Lung microvascular endothelial cell (primary cell): ENCODE measurements at places on chromosomes 11 and 22.

DNA sequence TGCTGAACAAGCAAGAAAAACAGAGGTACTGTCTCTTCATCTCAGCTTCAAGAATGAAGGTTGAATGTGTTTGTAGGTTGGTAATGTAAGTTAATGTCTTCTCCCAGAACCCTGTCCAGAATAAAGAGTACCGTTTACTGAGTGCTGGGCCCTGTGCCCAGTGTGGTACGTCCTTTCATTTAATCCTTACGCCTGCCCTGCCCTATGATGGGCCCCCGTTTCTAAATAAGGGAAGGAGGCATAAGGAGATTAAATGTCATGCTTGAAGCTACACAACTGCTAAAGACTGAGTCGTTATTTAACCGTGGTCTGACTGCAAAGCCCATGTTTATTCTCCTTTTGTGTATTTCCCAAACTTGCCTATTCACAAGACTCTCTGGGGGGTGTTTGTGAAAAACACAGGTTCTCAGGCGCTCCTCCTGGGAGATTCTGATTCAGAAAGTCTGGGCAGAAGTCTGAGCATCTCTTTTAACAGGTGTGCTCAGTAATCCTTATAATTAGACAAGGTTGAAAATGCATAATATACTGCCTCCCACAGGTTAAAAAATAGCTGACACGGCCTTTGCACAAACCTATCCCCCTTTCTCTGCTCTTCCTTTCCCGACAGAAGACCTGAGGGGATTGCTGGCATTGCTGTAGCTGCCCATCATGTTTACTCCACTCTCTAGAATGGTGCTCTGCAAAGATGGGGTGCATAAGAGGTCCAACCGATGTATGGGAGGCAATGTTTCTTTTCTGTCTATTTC lies 56.3 kb upstream of the ZBTB44 start:
- no peak for DNase-seq

- DNase-seq: no peak
Observed at GRCh38 chr11:117435326-117435725, 107.7 kb downstream of the CEP164 start.

DNA sequence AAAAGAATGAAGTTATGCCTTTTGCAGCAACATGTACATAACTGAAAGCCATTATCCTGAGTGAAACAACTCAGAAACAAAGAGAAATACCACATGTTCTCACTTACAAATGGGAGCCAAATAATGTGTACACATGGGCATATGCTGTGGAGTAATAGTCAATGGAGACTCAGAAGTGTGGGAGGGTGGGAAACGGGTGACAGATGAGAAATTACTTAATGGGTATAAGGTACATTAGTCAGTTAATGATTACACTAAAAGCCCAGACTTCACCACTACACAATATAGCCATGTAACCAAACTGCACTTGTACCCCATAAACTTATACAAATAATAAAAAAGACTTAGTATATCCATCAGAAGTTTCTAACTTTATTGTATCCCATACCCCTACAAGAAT lies 674.1 kb upstream of the ARHGAP42 start:
- no peak for DNase-seq

GRCh38 chr22:45429424-45429823 lies 15.9 kb downstream of the RIBC2 start:
- DNase-seq: no peak

DNA sequence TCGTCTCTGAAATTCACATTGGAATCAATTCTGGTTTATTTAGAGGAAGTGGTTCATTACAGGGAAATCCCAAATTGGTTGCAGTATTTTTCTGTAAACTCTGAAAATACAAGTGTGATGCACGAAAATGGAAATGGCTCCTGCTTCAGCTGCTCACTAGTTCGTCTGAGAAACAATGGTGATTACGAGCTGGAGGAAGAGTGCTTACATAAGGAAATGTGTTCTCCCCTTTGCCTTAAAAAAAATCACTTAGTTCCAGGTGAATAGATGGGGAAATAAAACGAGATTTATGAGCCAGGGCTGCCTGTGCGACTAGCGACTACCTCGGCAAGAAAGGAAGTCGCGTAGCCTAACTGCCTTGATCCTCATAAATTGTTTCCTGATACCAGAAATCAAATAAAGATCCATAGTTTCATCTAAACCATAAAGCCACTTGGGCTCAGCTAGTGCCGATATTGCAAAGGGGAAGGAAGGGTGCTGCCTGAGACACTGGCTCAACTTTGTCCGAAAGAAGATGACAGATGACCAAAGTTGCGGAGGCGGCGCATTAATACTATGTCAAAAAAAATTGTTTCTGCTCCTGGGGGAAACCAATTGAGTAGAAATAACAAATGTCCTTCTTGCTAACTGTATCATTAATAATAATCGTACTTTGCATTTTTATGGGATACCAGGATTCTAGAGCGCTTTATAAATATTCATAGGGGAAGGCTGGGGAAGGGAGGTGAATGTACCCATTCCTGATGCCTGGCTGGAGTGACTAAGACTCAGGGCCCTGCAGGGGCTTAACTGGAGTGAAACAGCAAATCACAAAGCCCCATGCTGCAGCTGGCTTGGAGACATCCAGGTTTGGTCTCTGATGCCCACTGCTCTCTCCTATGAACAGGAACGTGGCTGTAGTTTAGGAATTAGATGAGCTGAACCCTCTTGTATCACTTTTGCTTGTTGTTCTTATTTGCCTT lies 185.7 kb downstream of the BLID start:
- peak; percentile 37 for DNase-seq
